Mucosa of gallbladder (tissue), 1 donor: ENCODE measurements at places on chromosomes 1 and 21.

GRCh38 chr1:218659911-218660677, 315.0 kb downstream of the TGFB2 start:
- DNase-seq = no peak

GRCh38 chr1:29900712-29901111, 664.4 kb downstream of the PTPRU start:
- no peak for DNase-seq

- DNase-seq = no peak
Observed at GRCh38 chr1:38061883-38062328, 15.3 kb upstream of the POU3F1 start.

- DNase-seq = no peak
Observed at GRCh38 chr1:45654540-45655280, 30.9 kb upstream of the CCDC17 start.

GRCh38 chr1:20480951-20481617, 4.9 kb downstream of the CAMK2N1 start:
- peak; percentile 36 for DNase-seq

DNA sequence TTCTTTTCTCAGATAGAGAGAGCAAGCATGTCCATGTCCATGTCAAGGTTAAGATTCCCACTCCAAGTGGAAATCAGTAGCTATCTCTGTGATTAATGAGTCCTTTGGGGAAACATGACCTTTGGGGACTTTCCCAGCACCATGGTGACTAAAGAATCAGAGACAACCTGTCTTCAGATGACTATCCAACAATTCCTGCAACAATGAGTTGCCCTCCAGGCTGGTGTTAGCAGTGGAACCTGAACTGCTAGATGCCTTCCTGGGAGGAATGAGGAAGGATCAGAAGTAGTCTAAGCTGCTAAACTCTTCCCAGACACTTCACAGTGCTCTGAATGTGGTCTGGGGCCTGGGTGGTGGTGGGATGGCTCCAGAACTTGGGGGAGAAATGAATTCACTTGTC, 6.5 kb downstream of the S100A9 start:
- no peak for DNase-seq

- no peak for DNase-seq
Observed at GRCh38 chr1:11062965-11063401, 3.2 kb upstream of the SRM start.

- no peak for DNase-seq
Observed at GRCh38 chr1:155893389-155894142, 17.6 kb downstream of the RIT1 start.

DNA sequence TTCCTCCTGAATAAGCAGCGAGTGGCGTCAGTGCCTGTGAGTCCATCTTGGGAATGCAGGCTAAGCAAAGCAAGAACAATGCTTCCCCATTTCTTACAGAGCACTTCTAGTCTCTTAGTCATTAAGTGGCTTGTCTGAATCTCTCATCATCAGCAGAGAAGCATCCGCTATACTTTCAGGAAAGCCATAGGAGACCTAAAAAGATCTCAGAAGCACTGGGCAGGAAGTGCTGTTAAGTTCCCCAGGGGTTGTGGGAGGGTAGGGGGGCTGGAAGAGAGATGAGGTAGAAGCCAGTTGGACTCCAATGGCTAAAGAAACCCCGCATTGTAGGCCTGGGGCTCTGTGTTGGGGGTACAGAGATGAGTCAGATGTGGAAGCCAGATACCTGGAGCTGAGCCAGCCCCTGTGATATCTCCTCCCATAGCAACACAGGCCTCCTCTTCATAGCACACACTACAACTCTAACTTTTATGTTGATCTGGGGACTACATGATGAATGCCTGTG, 44.9 kb downstream of the SYT6 start:
- DNase-seq = no peak
